ENCODE measurements at places on chromosomes 11 and 22.

- DNase-seq: no peak
These were observed 82.1 kb downstream of the CECR2 start for GRCh38 chr22:17451316-17451715.

DNA sequence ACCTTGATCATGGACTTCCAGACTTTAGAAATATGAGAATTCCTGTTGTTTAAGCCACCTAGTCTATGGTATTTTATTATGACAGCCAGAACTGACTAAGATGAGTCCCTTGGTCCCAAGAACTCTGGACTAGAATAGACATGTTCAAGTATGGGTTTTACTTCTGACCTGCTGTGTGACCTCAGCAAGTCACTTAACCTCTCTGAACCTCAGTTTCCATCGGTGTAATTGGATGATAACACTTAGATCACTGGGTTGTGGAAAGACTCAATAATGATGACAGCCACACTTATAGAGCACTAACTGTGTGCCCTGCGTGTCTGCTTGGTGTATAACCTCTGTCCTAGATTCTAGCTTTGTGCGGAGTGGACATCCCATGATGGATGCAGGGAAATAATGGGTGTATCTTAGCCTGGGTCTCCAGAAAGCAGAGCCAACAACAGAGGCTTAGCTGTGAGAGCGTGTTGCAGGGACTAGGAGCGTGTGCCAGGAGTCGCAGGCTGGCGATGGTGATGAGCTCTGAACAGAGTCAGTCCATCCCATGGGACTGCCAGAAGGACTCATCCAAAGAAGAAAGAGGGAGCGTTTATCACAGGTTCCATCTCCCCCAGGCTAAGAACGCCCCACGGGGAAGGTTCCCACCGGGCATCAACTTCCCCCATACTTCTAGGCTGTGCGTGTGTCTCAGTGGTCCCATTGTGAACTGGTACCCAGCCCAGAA is 93.2 kb upstream of the TP53I11 start:
- DNase-seq: no peak

- no peak for DNase-seq
These were observed 44.3 kb upstream of the PAX6 start for GRCh38 chr11:31855466-31855865.

GRCh38 chr11:79675081-79675480 is 234.3 kb upstream of the TENM4 start:
- no peak for DNase-seq

- no peak for DNase-seq
These were observed 14.1 kb downstream of the SPATA19 start for GRCh38 chr11:133830931-133831907.

DNA sequence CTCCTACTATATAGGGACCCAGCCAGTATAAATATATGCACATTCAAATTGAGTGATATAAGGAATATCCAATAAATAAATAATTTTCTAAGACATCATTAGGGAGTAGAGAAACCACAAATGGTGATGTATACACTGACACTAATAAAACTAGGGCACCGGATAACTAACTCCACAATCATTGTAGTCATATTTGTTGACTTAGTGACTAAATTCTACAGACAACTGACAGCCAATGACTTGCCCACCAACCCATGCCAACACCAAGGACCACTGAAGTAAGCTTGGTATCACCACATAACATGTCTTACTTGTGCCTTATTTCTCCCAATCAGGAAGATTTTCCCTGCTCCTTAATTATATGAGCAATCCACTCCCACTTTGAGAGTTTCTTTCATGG is 139.6 kb upstream of the TRPC6 start:
- no peak for DNase-seq

- DNase-seq: no peak
These were observed 14.2 kb downstream of the PLEKHB1 start for GRCh38 chr11:73660497-73661034.

DNA sequence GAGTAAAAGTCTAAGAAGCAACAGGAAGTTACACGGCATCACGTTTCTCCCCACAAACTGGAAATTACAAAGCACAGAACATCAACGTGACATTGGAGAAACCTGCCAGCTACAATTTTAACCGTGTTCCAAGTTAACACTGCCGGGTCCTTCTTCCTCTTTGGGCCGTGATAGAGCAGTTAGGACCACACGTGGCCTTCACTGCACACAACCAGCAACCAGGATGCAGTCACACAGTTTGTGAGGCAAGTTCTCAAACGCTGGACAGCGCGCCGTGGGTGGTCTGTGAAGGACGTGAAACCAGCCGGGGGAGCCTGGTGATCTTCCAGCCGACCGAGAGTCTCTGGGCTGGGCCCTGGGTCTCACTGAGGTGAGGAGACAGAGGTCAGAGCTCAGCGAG is 14.6 kb downstream of the C11orf21 start:
- DNase-seq: no peak

GRCh38 chr11:8732748-8733241 is 50.2 kb downstream of the RPL27A start:
- DNase-seq: no peak

GRCh38 chr11:128716661-128717210 is 22.9 kb downstream of the FLI1 start:
- no peak for DNase-seq

- DNase-seq: no peak
These were observed at the start of gene KRTAP5-5 for GRCh38 chr11:1629326-1630185. Gene KRTAP5-5 (plus strand): TSS chr11:1629775. CDS start chr11:1629841, 66 bp downstream.

- DNase-seq: no peak
These were observed 75.2 kb upstream of the TP53I11 start for GRCh38 chr11:45025716-45026492.

DNA sequence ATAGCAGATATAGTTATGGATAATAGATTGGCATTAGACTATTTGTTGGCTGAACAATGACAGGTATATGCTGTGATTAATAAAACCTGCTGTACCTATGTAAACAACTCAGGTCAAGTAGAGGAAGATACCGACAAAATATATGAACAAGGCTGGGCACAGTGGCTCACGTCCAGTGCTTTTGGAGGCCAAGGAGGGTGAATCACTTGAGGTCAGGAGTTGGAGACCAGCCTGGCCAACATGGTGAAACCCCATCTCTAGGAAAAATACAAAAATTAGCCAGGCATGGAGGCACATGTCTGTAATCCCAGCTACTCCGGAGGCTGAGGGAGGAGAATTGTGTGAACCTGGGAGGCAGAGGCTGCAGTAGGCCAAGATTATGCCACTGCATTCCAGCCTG is 14.0 kb upstream of the CHKA start:
- no peak for DNase-seq

DNA sequence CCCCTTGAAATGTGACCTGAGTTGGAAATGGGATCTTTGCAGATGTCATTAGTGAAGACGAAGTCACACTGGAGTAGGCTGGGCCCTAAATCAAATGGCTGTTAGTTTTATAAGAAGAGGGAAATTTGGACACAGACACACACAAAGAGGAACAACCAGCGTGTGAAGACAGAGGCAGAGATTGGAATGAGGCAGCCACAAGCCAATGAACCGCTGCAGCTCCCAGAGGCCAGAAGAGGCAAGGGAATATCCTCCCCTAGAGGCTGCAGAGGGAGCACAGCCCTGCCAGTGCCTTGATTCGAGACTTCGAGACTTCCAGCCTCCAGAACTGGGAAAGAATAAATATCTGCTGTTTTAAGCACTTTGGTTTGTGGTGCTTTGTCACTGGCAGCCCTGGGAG is 484.5 kb downstream of the MN1 start:
- no peak for DNase-seq

DNA sequence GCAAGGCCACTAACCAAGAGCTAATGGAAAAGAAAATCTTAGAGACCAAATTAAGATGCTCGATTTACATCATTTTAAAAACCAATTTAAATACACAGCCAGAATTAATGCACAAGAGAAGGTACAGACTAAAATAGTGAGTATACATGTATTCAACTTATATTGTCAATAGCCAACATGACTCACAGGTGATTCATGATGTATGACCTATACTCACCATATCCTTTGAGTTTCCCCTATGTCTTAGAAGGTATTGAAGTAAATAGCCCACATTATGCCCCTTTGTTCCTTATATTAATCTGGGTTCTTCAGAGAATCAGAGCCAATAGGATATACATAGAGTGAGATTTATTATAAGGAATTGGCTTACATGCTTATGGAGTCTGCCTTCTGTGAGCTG is 97.5 kb upstream of the ANO3 start:
- no peak for DNase-seq

- DNase-seq: no peak
These were observed 12.6 kb upstream of the COX8A start for GRCh38 chr11:63961608-63962412.

GRCh38 chr22:19371893-19372292 is 59.6 kb downstream of the HIRA start:
- DNase-seq: no peak

GRCh38 chr11:75333807-75334140 is 17.7 kb downstream of the ARRB1 start:
- DNase-seq: no peak

DNA sequence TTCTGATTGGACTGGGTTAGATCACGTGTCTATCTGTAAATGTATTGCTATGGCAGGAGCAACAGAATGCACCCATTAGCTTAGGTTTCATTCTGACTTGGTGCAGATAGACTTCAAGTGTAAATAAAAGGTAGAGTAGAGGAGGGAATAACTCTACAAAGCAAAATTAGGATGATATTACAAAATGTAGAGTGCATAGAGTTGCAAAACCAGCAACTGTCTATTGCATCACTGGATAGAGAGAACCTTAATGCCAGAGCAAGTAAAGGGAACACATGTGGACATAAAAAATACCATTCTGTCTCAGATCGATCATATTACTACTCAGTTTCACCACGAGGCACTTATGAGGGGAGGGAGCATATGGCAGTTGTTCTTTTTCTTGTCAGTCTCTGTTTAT is 22.0 kb upstream of the CAT start:
- no peak for DNase-seq

GRCh38 chr11:87265132-87265531 is 227.4 kb downstream of the TMEM135 start:
- no peak for DNase-seq

DNA sequence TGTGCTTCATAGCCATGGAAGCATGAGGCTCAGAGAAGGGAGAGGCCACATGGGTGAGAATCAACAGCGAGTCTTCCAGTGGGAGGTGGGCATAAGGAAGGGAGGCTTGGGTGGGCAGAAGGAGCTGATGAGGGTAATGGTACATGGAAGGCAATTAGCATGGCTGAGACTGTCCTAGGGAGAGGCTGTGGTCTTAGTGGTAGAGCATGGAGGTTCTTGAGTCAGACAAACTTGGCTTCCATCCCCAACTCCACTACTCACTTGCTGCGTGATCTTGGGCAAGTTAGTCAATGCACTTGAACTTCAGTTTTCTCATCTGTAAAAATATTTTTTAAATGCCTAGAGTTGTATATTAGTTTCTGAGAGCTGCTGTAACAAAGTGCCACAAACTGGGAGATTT is 227.2 kb upstream of the E2F8 start:
- no peak for DNase-seq
